ENCODE measurements at places on chromosomes 13 and 19. TPM values are rescaled to one million over a fixed set of nuclear protein-coding genes. Genes with fewer than 3 reads are reported as not detected.
A peak's percentile ranks its signal among the peaks of the same experiment; 100 is the strongest.

The KLK4 gene
- total RNA-seq = 330 TPM

GRCh38 chr13:43933378-43933777 is 53.7 kb downstream of the LACC1 start:
- H3K27ac ChIP-seq = no peak overlapping the region
- H3K36me3 ChIP-seq = no peaks in the 10 kb centered on the region
- no peaks in the 10 kb centered on the region for H3K27me3 ChIP-seq
- no peak for DNase-seq
- H3K4me3 ChIP-seq = no peak overlapping the region

The LRG1 gene
- total RNA-seq = 3.6 TPM

DNA sequence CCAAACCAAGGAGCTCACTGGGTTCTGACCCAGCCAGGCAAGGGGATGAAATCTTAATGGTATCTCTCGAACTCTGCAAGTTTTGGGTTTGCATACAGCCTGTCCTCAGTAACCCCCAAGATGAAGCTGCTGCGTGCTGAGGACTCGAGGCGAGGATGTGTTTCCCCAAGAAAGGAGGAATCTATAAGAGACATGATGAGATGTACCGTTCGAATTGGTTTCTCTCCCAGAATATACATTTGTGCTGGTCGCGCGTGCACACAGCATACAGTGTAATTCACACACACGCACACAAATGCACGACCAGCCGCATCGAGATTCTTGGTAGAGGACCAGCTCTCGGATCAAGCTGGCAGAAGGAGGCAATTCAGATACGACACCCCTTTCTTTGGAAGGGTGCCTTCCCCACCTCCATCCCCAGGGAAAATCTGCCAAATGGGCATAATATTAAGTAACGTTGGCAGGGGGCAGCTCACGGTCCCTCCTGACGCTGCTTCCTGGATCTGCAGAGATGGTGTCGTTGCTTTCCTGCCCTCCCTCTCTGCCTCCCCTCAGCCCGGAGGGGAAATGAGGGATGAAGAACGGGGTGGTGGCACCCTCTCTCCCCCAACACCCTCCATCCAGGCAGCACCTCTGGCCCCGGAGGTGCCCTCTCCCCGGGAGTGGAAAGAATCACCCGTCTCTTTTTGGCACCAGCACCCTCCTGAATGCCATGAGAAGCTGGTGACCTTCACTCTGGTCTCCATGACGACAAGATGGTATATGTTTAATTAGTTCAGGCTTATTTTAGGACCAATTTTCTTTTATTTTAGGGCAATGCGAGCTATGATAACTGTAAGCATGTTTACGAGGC is 310.2 kb downstream of the ZNF536 start:
- no peak for DNase-seq
- no peak overlapping the region for H3K27ac ChIP-seq
- H3K4me3 ChIP-seq = no peak overlapping the region
- no peaks in the 10 kb centered on the region for H3K36me3 ChIP-seq

- no peaks in the 10 kb centered on the region for H3K4me1 ChIP-seq
- H3K27me3 ChIP-seq = no peaks in the 10 kb centered on the region
- H3K36me3 ChIP-seq = no peaks in the 10 kb centered on the region
These were observed 182.0 kb downstream of the DNAJC15 start for GRCh38 chr13:43205416-43205815.

GRCh38 chr19:2253106-2254063 is 2.8 kb downstream of the JSRP1 start:
- no peak overlapping the region for H3K4me3 ChIP-seq
- no peaks in the 10 kb centered on the region for H3K4me1 ChIP-seq
- no peaks in the 10 kb centered on the region for H3K36me3 ChIP-seq
- no peak overlapping the region for H3K27ac ChIP-seq

GRCh38 chr19:46503848-46504453 is 8.3 kb upstream of the PNMA8B start:
- no peaks in the 10 kb centered on the region for H3K27me3 ChIP-seq
- no peak overlapping the region for H3K27ac ChIP-seq
- no peak for DNase-seq

DNA sequence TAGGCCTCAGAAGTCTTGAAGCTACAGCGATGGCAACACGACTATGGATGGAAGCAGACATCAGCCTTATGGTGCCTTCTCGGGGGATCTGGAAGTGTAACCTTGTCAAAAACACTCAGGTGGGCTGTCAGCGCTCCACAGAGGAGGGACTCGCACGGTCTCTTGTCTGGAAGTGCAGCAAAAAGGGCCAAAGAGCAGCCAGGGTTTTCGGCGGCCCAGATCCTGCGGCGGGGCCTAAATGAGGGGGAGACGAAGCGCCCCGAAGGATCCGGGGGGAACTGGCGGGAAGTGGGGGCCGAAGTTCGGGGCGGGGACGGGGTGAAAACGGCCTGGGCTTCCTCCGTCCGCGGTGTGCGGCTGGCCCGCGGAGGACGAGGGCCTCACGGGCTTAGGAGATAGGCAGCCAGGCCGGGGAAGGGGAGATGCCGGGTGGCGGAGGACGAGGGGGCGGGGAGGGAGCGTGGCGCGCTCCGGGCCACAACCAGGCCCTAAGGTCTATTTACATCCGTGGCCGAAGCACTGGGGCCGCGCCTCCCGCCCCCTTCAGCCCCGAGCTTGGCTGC is 637 bp downstream of the RANBP3 start:
- no peak for DNase-seq
- peak overlapping the region; percentile 90 for H3K4me3 ChIP-seq
- H3K27me3 ChIP-seq = no peaks in the 10 kb centered on the region
- peaks cover 22% of the 10 kb centered on the region for H3K4me1 ChIP-seq
- H3K36me3 ChIP-seq = no peaks in the 10 kb centered on the region

The ARMC6 gene
- total RNA-seq = 43.3 TPM

GRCh38 chr13:60562096-60562780 is 165.2 kb downstream of the TDRD3 start:
- H3K36me3 ChIP-seq = no peaks in the 10 kb centered on the region
- H3K27ac ChIP-seq = no peak overlapping the region
- H3K4me3 ChIP-seq = no peak overlapping the region
- DNase-seq = no peak
- H3K4me1 ChIP-seq = no peaks in the 10 kb centered on the region

- no peak for DNase-seq
- H3K36me3 ChIP-seq = no peaks in the 10 kb centered on the region
- H3K27ac ChIP-seq = no peak overlapping the region
- no peaks in the 10 kb centered on the region for H3K27me3 ChIP-seq
- H3K4me1 ChIP-seq = no peaks in the 10 kb centered on the region
- H3K4me3 ChIP-seq = no peak overlapping the region
These were observed 1341.2 kb upstream of the SPRY2 start for GRCh38 chr13:81682081-81682630.

DNA sequence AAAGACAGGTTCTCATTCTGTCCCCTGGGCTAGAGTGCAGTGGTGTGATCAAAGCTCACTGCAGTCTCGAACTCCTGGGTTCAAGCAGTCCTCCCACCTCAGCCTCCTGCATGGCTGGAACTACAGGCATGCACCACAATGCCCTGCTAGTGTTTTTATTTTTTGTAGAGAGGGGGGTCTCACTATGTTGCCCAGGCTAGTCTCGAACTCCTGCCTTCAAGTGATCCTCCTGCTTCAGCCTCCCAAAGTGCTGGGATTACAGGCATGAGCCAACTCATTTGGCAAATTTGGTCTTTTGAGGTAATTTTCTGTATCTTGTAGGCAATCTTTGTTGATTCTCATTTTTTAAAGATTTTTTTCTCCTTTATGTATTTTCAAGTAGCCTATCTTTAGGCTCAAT is 205.7 kb downstream of the ZIC5 start:
- H3K36me3 ChIP-seq = no peaks in the 10 kb centered on the region
- no peaks in the 10 kb centered on the region for H3K4me1 ChIP-seq
- H3K27ac ChIP-seq = no peak overlapping the region
- H3K27me3 ChIP-seq = no peaks in the 10 kb centered on the region
- no peak overlapping the region for H3K4me3 ChIP-seq

GRCh38 chr19:45645631-45646344 is 6.6 kb upstream of the EML2 start:
- peak overlapping the region; percentile 11 for H3K4me3 ChIP-seq
- H3K27ac ChIP-seq = peak overlapping the region; percentile 9
- H3K27me3 ChIP-seq = no peaks in the 10 kb centered on the region
- H3K36me3 ChIP-seq = no peaks in the 10 kb centered on the region
- H3K4me1 ChIP-seq = peaks cover 6% of the 10 kb centered on the region

The IGLON5 gene
- 12.6 TPM for total RNA-seq

- no peaks in the 10 kb centered on the region for H3K36me3 ChIP-seq
- no peak for DNase-seq
- no peak overlapping the region for H3K4me3 ChIP-seq
- no peak overlapping the region for H3K27ac ChIP-seq
These were observed 49.4 kb downstream of the RASA3 start for GRCh38 chr13:114082849-114083645.

DNA sequence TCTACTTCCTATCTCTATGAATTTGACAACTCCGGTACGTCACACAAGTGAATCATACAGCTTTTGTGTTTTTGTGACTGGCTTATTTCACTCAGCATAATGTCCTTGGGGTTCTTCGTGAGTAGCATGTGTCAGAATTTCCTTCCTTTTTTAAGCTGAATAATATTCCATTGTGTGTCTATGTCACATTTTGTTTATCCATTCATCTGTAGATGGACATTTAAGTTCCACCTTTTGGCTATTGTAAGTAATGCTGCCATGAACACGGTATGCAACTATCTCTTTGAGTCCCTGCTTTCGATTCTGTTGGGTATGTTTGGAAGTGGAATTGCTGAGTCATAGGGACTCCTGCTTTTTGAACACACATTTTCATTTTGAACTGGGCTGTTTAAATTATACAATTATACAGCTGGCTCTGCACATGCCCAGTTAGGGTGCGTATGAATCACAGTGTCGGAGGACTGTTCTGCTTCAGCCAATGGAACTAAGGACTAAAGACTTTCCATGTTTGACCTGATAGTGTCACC is 43.0 kb upstream of the C13orf42 start:
- no peaks in the 10 kb centered on the region for H3K27me3 ChIP-seq
- no peaks in the 10 kb centered on the region for H3K4me1 ChIP-seq
- H3K4me3 ChIP-seq = no peak overlapping the region
- no peak for DNase-seq
- no peak overlapping the region for H3K27ac ChIP-seq

- H3K27ac ChIP-seq = no peak overlapping the region
- H3K27me3 ChIP-seq = no peaks in the 10 kb centered on the region
- peaks cover 3% of the 10 kb centered on the region for H3K36me3 ChIP-seq
- no peak for DNase-seq
- peaks cover 8% of the 10 kb centered on the region for H3K4me1 ChIP-seq
These were observed 22.7 kb downstream of the AKT2 start for GRCh38 chr19:40262422-40262821.

DNA sequence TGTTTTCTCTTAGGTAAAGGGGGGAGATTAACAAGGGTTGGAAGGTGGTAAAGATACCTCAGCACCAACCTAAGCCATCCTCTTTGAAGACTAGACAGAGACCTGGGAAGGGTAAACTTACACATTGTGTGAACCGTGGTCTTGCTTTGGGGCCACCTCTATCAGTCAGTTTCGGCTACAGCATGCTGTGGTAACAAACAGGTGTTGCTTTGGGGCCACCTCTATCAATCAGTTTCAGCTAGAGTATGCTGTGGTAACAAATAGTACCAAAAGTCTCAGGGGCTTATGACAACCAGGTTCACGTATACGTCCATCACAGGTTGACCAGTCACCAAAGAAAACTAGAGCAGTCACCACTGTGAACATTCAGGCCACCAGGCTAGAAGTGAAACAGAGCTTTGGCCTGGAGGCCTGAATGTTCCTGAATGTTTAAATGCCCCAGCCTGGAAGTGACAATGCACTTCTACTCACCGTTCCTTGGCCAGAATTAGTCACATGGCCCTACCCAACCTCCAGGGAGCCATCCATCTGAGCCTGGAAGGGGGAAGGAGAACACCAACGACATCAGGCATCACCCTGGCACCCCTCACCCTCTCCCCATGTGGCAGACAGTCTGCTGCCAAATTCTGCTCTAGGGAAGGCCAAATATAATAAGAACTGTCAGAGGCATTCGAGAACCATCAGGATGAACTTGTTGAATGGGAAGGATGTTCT is 3.8 kb downstream of the FXYD7 start:
- no peak overlapping the region for H3K4me3 ChIP-seq
- no peak for DNase-seq
- no peak overlapping the region for H3K27ac ChIP-seq

- no peak overlapping the region for H3K4me3 ChIP-seq
- DNase-seq = no peak
- H3K4me1 ChIP-seq = peaks cover 62% of the 10 kb centered on the region
These were observed 40.4 kb downstream of the MLLT1 start for GRCh38 chr19:6239401-6239844.

DNA sequence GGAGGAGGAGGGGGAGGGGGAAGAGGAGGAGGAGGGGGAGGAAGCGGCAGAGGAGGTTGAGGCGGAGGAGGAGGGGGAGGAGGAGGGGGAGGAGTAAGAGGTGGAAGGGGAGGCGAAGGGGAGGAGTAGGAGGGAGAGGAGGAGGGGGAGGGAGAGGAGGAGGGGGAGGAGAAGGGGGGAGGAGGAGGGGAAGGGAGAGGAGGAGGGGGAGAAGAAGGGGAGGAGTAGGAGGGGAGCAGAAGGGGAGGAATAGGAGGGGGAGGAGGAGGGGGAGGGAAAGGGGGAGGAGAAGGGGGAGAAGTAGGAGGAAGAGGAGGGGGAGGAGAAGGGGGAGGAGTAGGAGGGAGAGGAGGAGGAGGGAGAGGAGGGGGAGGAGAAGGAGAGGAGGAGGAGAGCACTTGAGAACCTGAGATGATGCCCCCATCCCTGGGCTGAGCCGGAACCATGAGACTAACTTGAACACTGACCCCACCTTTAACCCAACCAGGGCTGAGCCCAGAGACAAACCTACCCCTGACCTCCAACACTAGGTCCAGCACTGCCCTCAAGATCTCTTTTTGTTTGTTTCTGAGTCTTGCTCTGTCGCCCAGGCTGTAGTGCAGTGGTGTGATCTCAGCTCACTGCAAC is 12.6 kb downstream of the ABCA7 start:
- H3K27me3 ChIP-seq = no peaks in the 10 kb centered on the region
- no peaks in the 10 kb centered on the region for H3K36me3 ChIP-seq
- no peak overlapping the region for H3K27ac ChIP-seq
- H3K4me3 ChIP-seq = no peak overlapping the region
- no peaks in the 10 kb centered on the region for H3K4me1 ChIP-seq
- no peak for DNase-seq

DNA sequence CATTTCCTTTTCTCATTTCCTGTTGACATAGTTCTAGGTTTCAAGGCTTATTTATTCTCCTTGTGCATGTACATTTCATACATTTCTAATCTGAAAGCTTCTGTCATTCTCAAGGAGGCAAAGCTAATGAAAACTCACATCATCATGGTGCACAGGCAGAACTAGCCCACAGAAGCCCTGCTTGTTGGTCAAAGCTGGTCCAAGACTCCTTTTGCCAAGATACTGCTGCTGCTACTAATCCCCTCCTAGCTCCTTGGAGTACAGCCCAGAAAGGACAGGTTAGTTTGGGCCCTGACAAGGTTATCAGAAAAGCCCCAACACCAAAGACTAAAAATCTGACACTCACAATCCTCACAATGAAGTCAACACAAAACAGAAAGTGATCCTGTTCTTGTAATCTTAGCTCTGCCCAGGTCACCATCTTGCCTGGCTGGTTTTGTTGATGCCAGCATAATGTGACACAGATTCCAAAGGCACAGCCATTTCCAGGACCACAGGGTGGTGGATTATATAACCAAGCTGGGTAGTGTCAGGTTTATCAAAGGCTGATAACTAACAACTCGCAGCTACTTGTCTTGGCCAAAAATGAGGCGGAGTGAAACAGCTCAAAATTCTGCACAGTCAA is 417.4 kb downstream of the NDFIP2 start:
- H3K4me3 ChIP-seq = no peak overlapping the region
- H3K27me3 ChIP-seq = no peaks in the 10 kb centered on the region
- no peak for DNase-seq
- H3K27ac ChIP-seq = no peak overlapping the region
- no peaks in the 10 kb centered on the region for H3K36me3 ChIP-seq
- no peaks in the 10 kb centered on the region for H3K4me1 ChIP-seq

Data from prostate gland (tissue), 2 donors.